ENCODE measurements at places on chromosomes 13 and 19.
A peak's percentile ranks its signal among the peaks of the same experiment; 100 is the strongest.

GRCh38 chr13:98934243-98934642 is 43.6 kb downstream of the DOCK9 start:
- no peak for DNase-seq

DNA sequence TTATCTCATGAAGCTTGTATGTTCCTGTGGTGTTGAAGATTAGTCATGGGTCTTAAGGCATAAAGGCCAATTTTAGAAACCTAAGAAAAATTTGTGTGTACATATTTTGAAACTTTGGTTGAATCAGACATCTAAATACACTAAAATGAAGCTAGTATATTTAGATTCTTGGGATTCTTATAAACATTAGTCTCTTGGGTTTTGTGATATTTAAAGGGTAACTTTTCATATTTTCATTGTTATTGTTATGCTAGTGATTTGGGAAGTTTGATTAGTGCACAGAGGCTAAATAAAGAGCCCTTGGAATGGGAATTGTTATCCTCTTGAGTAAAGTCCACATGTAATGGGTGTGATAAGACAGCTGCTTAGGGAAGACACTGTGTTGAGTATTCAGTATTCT is 24.5 kb downstream of the UBA2 start:
- DNase-seq = no peak

DNA sequence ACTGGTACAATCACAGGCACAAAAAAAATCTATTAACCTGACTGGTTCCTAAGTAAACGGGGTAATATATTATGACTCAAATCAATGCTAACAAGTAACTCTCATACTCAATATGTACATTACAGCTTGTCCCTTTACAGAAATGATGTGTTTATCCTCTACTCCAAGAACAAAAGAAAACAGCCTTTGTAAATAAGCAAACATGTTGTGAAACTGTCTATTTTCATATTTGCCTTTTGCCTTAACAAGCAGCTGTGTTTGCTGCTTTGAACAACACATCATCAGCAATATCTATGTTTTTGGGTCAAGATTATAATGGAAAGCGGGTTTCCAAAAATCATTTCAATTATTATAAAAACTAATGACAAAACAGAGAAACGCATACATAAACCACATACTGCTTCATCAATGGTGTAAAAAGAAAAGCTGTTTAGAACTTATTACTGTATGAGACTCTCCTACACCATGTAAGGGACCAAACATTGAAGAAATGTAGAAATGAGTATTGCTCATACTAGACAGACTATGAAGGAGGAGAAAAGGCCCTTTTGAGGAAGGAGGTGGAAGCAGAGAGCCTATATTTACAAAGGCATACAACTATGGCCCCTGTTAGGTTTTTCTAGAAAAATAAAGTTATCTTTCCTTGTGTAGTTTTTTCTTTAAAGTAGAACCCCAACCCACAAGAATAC is 14.8 kb downstream of the TBC1D4 start:
- no peak for DNase-seq

GRCh38 chr13:50990065-50990817 is 80.7 kb downstream of the RNASEH2B start:
- peak; percentile 6 for DNase-seq

GRCh38 chr13:83009987-83010386 is 872.3 kb downstream of the SLITRK1 start:
- no peak for DNase-seq

- DNase-seq = no peak
These were observed 37.8 kb upstream of the SOX1 start for GRCh38 chr13:112029143-112029542.
